ENCODE measurements at places on chromosomes 7 and 10. TPM values are rescaled to one million over a fixed set of nuclear protein-coding genes. Genes with fewer than 3 reads are reported as not detected.

POLR2J2 gene
- 1.6 TPM for polyA plus RNA-seq

LRRC17 gene
- polyA plus RNA-seq: not detected

PPP1R17 gene
- not detected for polyA plus RNA-seq

TWNK gene
- polyA plus RNA-seq: 10.3 TPM

DNA sequence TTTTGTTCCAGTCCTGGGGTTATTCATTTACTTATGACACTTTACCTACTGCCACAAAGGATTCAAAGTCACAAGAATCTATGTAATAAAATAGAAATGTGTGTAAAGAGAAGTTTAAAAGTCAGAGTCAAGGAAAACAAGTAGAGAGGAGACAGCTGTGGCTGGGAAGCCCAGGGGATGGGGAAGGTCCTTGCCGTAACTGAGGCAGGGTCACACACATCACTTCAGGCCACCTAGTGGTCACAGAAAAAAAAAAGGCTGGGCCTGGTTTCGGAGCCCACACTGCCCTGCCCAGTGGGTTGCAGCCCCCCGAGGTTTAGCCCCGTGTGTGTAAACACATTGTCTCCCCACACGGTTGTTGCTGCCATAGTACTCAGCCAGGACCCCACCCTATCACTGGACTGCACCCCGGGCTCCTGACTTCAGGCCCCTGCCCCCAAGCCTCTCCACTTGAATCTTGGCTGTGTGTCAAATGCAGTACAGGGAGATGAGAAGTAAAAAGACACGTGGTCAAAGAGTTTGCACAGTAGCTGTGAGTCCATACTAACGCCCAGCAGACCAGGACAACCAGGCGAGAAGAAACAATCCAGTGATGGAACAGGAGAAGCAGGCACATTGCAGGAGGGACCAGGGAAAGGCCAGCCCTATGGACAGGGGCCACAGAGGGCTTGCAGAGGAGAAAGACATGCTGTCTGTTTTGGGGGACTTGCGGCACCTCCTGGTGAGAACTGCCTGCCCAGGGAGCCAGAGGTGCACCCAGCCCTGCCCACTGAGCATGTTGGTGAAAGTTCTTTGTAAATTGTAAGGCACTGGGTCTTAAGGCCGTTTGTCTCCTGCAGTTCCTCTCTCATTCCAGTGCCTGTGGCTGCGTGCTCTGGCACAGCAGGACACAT is 91.4 kb upstream of the MACROH2A2 start:
- DNase-seq: no peak
- H3K27me3 ChIP-seq: no peaks in the 10 kb centered on the region

GRCh38 chr7:135414850-135415439 is 95.0 kb downstream of the CNOT4 start:
- H3K27me3 ChIP-seq: no peaks in the 10 kb centered on the region
- no peak overlapping the region for H3K4me3 ChIP-seq
- H3K36me3 ChIP-seq: peaks cover 17% of the 10 kb centered on the region
- peak; percentile 17 for DNase-seq
- no peaks in the 10 kb centered on the region for H3K4me1 ChIP-seq
- H3K27ac ChIP-seq: no peak overlapping the region

DNA sequence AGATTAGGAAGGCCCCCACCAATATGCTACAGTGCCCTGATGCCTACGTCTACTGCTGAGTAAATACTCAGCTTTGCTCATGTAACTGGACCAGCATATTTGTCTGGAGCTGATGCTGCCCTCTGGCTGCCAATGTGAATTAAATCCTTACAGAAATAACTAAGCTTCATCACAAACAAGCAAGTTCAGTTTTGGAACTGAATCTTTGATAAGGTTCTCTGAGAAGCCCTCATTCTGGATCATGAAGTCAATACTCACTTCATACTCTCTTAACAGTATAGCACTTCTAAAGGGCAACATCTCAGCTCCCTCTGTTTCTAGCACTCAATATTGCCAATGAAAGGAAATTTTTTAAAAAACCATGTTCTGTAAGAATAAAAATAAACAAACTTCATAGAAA is 246.7 kb downstream of the ETV1 start:
- no peaks in the 10 kb centered on the region for H3K27me3 ChIP-seq
- no peaks in the 10 kb centered on the region for H3K36me3 ChIP-seq
- no peaks in the 10 kb centered on the region for H3K4me1 ChIP-seq

GRCh38 chr7:105811189-105811847 is 65.1 kb downstream of the ATXN7L1 start:
- no peak for DNase-seq
- no peaks in the 10 kb centered on the region for H3K27me3 ChIP-seq
- H3K36me3 ChIP-seq: no peaks in the 10 kb centered on the region
- no peak overlapping the region for H3K4me3 ChIP-seq
- H3K4me1 ChIP-seq: peaks cover 48% of the 10 kb centered on the region

DNA sequence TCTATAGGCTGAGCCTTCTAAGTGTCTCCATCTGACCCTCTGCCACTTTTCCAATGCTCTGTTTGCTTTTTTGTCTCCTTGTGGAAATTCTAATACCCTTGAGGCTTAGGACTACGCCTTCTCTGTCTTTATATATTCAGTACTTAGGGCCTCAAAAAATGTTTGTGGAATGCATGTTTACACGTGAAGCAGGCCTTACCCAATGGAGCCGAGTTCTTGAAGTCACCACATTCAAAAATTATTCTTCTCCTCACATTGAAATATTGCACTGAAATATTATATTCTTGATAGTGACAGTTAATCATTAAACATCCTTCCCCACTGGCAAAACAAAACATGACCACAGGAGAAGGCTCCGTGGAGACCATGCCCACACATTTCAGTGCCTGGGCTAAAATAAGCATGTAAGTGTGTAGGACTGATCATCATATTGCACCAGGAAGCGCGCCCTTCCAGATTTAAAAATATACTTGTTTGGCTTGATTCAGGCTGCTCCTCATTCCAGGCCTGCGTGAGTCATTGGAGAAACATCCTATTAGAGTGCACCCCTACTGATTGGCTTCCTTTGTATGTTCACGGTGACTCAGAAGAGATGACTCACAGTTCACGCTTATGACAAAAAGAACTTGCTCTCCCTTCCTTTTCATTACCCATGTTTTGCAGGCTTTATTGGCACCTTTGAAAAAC is 307.4 kb upstream of the AOAH start:
- no peaks in the 10 kb centered on the region for H3K27me3 ChIP-seq
- H3K4me3 ChIP-seq: no peak overlapping the region
- no peak for DNase-seq
- H3K4me1 ChIP-seq: peaks cover 8% of the 10 kb centered on the region

- no peaks in the 10 kb centered on the region for H3K27me3 ChIP-seq
- no peaks in the 10 kb centered on the region for H3K36me3 ChIP-seq
- peaks cover 40% of the 10 kb centered on the region for H3K4me1 ChIP-seq
- DNase-seq: no peak
- no peak overlapping the region for H3K4me3 ChIP-seq
Measured at GRCh38 chr7:50300336-50300735, 4.2 kb upstream of the IKZF1 start.

All from CD4-positive, alpha-beta memory T cell (primary cell).